ENCODE measurements at places on chromosomes 7 and 10. TPM values are rescaled to one million over a fixed set of nuclear protein-coding genes. Genes with fewer than 3 reads are reported as not detected.

Gene PNLIPRP2
- total RNA-seq: 1.1 TPM

Gene EPHA1
- 0.22 TPM for total RNA-seq

GRCh38 chr10:127939786-127940330 lies 33.0 kb downstream of the PTPRE start:
- no peak for DNase-seq

GRCh38 chr7:99505324-99505662 lies 831 bp downstream of the ZKSCAN5 start:
- DNase-seq: no peak

DNA sequence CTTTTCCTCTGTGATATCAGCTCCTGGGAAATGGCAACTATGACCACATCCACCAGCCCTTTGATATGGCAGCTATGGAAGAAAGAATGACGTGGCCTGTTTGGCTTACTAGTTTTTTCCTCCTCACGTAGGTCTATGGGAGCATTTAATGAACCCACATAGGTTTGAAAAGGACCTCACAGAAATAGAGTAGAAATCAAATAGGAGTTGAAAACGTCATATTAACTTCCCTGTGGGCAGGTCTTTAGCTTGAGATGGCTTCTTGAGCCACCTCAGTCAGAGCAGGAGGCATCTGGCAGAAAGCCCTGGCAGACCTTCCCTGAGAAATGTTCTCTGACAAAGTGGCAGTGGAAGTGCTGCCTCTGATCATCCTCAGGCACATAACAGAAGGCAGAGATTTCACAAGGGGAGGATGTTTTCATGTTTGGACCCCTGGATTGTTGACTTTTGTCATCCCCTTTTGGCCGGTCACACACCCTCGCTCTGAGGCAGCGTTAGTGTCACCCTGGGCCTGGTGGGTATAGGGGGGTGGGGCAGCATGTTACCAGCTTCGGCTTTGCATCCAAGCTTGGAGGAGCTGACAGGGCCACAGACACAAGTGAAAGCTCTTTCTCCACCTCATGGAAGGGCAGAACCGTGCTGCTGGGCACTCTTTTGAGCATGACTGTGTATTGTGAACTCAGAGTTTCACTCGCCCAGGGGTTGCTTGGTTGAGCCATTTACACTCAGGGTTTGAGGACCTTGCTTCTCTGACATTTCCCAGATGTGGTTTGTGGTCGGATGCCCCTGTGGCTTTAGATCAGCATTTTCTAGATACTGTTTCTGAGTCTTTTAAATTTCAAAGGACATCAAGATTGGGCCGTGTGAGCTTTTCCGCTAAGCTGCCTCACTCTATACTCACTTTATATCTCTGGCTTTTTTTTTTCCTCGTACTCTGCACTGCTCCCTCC lies 184.2 kb downstream of the STK31 start:
- DNase-seq: no peak

GRCh38 chr7:129773328-129773731 lies 161.8 kb downstream of the NRF1 start:
- DNase-seq: no peak

Measured in mesenteric fat pad (tissue), 1 donor.